Activated CD4-positive, alpha-beta T cell treated with anti-CD3 and anti-CD28 coated beads, Interleukin-10, Interleukin-2, amounts not matched to agents 100 ng/mL and 50 ng/mL, durations not matched to agents 16 hours and 8 hours (primary cell): ENCODE measurements at places on chromosomes 13 and 19.

DNA sequence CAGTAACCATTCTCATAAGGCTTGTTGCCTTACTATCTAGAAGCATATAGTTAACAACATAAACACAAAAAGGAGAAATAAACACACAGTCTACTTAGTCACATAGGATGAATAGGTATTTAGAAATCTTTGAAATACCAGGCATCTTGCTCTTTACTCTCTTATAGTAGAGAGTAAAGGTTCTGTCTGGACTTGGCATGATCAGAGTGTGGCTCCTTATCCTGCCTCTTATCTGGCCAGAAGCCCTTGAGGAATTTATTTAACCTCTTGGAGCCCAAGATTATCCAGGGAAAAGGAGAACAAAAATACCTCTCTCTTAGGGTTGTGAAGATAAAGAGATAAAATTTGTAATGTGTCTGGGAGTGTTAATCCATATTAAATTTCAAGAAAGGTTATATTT is 100.2 kb upstream of the MBNL2 start:
- no peak for DNase-seq

GRCh38 chr13:105282406-105283285 is 1252.8 kb downstream of the EFNB2 start:
- DNase-seq = no peak

- no peak for DNase-seq
These were observed 1556.2 kb downstream of the SLITRK5 start for GRCh38 chr13:89227356-89227755.

- peak; percentile 52 for DNase-seq
These were observed 34.4 kb upstream of the OXGR1 start for GRCh38 chr13:97028441-97029299.

DNA sequence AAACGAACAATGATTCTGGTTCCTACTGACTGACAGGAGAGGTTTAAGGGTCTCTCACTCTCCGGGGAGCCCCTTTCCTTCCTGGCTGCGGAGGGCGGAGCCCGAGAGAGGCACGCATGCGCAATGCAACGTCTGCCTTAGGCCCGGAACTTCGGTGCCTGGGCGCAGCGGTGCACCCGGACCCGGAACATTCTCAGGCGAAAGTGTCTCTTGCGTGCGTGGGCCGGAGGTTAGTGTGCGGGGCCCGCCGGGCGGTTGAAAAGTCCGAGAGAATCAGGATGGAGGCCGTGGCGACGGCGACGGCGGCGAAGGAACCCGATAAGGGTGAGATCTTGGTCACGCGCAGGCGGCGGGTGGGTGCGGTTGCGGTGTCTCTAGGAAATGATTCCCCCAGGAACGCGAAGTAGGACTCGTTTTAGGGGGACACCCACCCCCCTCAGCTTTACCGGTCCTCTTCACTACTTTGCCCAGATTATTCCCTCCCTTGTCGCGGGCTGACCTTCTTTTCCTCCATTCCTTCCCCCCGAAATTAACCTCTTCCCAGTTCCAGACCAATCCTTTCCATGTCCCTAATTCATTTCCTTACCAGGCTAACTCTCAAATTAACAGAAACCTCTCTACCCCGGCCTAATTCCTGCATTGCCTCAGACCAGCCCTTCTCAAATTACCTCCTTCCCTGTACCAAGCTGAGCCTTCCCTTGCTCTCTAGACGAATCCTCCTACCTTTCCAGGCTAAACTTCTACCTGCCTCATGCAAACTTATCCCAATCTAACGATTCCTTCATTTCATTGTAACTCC is at the start of gene CCDC97:
TSS of gene CCDC97 (plus strand) at position 140 of the 799 bp plus-strand sequence. CDS start at position 279, 139 bp downstream.
- peak; percentile 92 for DNase-seq

GRCh38 chr13:70541451-70541850 is 433.2 kb upstream of the KLHL1 start:
- no peak for DNase-seq

DNA sequence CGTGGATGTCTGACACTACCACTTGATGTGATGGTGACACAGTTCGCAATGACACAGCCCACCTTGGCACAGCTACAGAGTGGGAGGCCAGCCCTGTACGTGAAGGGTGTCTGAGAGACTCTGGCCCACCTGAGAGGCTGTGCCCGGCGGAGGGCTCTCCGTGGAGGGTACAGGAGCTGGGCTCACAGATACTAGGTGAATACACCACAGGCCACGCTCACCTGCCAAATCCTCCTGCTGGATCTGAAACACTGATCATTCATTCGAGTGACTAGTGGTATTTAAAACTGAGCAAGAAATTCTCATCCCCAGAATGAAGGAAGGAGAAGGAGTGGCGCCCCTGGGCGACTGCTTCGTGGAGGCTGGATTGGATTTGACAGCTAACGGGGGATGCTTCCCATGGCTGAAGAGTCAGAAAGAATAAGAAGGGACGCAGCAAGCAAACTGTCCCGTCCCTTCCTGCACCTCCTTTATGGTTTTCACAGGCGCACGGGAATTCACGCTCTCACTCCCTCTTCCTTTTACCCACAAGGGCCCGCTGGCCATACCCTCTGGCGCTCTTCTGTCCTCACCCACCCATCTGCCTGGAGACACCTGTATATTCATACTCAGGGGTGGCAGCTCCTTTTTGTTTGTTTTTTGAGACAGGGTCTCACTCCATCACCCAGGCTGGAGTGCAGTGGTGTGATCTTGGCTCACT is 25.0 kb downstream of the CEBPG start:
- no peak for DNase-seq

GRCh38 chr19:14091813-14092462 is 1.4 kb upstream of the SAMD1 start:
- no peak for DNase-seq

GRCh38 chr19:15562861-15563260 is 52.2 kb upstream of the CYP4F8 start:
- DNase-seq = no peak

DNA sequence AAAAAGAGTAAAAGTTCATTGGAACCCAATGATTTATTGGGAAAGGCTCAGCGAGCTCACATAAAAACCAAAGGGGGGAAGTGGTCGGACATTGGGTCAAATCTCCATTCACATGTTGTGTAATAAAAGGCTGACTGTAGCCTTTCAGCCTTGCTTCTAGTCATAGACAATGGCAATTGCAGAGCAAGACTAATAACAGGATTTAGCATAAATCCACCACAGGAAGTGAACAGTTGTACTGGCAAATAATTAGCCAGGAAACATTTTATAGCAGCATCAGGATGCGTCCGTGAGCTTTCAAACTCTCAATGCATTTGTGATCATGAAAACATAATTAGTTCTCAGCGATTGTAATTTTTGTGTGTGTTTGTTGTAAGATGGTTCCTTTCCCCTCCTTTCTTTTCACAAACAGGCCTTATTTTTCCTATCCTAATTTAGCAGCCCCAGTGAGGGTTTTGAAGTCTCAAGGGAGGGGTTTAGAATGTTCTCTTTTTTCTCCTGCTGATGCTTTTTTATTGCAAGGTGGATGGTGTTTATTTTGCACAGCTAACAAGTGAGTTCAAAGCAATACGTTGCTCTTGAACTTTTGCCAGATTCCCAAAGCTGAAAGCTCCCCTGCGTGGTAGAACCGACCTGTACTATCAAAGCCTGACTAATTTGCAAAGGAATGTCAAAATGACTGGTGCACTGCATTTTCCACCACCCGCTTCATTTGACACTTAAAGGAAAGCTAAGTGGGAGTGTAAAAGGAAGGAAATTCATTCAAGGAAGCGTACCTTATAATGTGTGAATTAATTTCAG is 105.6 kb downstream of the SPRY2 start:
- no peak for DNase-seq

DNA sequence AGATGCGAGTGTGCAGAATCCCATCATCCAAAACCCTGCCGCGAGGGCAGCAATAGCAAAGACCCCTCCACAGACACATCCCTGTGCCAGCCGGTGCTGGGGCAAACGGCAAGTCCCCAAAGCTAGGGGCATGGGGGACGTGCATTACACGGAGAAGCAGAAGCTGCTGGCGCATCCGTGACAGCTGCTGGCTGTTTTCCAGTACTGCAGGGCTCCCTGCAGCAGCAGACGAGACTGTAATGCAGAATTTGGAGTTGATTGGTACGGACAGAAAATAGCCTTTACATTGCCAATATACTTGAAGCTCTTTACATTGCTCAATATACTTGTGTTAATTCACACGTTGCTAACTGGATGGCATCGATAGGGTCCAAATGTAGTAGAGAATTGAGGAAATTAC is 77.2 kb upstream of the TMTC4 start:
- no peak for DNase-seq

DNA sequence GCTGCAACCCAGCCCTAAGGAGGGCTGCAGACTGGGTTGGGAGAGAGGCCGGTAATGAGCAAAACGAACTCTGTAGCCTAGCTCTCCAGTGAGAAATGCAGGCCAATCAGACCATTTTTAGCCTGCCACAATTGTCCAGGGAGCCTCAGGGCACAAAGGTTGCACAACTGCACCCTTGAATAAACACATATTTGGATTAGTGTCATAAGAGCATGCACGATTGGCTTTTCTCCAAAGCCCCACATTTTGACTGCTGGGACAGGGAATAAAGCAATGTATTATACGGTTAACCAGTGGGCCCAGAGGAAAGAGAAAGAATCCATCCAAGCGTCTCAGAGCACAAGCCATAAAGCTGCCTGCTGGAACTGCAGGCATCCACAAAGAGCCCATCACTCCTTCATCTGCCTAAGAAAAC is 729.4 kb upstream of the SGCG start:
- no peak for DNase-seq

DNA sequence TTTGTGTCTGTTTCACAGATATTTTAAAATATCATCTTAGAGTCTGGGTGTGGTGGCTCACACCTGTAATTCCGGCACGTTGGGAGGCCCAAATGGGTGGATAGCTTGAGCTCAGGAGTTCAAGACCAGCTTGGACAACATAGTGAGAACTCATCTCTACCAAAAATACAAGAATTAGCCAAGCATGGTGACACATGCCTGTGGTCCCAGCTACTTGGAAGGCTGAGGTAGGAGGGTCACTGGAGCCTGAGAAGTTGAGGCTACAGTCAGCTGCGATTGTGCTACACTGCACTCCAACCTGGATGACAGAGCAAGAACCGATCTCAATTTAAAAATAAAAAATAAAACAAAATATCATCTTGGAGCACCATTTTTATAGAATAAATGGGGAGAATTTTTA is 1247.6 kb upstream of the MIR17HG start:
- DNase-seq = no peak

DNA sequence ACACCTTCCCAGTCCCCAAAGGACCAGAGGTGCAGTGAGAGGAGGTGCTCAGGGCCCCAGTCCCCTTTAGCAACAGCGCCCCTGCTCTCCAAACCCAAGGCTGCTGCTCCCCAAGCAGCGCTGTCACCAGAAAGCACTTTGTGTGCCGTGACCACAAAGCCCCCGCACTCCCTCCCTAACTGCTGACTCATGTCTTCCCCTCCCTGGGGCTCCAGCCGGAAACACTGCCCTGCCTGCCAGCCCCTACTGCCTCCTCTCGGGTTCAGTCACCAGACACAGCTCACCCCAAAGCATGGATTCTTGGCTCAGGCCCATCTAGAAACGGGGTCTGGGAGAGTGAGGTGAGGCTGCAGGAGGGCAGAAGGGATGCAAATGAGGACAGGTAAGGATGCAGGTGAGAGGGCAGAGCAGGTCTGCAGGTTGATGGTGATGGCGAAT is 4.9 kb upstream of the TNFSF14 start:
- peak; percentile 97 for DNase-seq

DNA sequence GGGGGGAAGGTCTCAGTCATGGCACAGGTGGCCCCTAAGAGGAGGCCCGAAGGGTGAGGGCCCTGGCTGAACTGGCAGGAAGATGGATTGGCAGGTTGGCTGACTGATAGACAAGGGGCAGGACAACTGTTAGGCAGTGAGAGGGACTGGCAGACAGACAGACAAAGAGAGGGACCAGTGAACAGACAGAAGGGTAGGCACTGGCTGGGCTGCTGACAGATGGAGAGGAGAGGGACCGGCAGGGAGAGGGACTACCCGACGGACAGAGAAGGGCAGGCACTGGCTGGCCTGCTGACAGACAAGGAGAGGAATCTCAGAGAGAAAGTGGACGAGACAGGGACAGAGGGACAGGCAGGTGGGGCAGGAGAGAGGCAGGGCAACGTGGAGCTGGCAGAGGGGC is 31.8 kb upstream of the EHD2 start:
- no peak for DNase-seq

- DNase-seq = peak; percentile 61
These were observed 11.4 kb downstream of the ETFB start for GRCh38 chr19:51354742-51355148.

DNA sequence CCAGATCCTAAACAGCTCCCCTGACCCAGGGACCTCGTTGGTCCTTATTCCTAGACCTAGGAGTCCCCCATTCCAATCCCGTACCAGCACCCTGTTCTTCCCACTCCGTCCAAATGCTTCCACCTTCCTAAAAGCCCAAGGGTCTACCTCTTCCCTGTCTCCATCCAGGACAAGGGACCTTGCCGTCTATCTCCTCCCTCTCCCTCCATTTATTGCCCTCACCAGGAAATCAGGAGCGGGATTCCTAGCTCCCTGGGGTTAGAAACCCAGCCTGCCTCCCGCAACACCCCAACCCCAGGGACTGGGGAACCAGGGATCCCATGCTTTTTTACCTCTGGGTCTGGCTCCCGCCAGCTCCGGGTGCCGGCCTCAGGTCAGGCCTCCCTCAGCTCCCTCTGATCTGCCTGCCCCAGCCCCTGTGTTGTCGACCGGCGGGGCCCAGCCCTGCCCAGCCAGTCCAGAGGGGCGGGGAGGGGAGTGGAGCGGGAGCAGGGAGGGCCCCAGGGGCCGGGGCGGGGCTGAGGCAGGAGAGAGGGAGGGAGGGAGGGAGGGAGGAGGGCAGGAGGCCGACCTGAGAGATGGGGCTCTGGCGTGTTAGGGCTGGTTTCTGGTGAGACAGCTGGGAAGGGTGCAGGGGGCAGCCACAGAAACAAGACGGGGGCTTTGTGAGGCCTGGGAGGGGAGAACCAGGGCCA is at the start of gene B3GNT8:
TSS of gene B3GNT8 (minus strand) at position 423 of the 695 bp plus-strand sequence. CDS start 596 bp downstream, outside the sequence.
- peak; percentile 55 for DNase-seq

GRCh38 chr19:47075941-47076340 is 27.5 kb upstream of the TMEM160 start:
- DNase-seq = no peak

- DNase-seq = no peak
These were observed 72.7 kb downstream of the ERICH6B start for GRCh38 chr13:45542878-45543277.

GRCh38 chr13:41008349-41008980 is 10.7 kb downstream of the ELF1 start:
- DNase-seq = peak; percentile 85

GRCh38 chr19:46328079-46328478 is 18.8 kb upstream of the PPP5C start:
- DNase-seq = no peak
